ENCODE measurements at places on chromosomes 7 and 10.

DNA sequence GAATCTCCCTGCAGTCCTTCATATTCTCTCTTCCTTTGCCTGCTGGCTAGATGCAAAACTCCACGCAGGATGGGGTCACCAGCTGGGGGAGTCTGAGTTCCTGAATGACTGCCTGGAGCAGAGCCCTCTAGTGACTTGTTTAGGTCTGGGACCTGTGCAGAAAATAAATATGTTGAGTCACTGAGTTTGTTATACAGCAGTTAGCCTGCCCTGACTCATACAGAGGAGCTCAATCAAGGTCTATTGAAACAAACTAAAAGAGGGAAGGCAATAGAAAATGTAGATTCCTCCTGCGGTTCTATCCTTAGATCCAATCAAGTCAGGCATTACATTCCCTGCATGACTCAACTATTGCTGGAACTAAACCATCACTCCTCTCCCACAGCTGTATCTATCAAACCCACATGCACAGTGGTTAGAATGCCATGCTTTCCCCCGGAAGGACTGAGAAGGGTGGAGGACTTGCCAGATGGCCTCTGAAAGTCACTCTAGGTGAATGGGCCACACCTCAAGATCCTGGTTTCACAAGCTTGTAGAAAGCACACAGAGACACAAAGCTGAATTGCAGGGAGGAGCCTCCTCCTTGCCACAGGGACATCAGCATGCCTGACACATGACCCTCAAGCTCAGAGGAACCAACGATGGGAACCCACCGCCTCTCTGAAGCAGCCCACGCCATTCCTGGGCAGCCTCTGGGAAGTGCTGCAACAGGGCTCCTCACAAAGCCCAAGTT lies 73.9 kb downstream of the SH3PXD2A start:
- DNase-seq, result no peak

DNA sequence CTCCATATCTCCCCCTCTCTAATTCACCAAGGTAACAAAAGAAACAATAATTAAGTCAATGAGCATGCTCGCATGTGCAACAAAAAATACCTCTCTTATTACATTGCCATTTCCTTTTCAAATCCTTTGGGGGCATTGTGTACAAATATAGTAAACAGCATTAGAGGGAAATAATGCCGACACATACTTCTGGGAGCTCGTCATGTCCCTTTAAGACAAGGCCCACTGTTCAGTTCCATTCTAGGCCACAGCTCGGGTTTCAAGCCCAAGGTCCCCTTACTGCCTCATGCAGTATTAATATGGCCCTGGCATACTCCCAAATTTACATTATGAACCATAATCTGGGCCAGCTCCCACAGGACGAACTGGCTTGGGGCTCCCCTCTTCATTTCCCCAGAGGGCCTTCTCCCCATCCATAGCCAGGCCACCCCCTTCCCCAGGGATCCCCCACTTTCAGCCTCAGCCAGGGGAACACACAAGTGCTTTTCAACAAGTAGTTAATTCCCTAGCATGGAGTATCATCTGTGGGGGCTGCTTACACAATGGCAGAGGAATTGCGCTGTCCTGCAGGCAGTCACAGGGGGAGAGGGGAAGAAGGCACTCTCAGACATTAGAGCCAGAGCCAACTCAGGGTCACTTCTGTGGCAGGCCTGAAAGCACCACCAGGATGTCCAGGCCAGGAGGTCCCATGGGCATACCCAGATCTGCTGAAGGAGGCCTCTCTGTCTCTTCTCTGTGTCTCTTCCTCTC lies 110.6 kb downstream of the KCNMA1 start:
- DNase-seq, result no peak

DNA sequence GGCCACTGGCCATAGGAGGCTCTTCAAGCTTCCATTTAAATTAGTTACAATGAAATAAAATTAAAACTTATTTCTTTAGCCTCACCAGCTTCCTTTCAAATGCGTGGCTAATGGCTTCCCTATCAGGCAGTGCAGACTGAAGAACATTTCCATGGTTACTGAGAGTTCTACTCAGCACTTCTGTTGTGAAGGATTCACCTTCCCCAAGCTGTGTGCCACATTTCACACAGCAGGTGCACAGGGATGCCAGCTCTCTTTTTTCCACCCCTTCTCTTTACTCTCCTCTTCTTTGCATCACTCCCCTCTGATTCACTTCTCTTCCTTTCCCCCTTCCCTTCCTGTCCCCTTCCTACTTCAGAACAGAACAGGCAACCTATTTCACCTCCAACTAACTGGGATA lies 833 bp downstream of the GDF2 start:
- no peak for DNase-seq

DNA sequence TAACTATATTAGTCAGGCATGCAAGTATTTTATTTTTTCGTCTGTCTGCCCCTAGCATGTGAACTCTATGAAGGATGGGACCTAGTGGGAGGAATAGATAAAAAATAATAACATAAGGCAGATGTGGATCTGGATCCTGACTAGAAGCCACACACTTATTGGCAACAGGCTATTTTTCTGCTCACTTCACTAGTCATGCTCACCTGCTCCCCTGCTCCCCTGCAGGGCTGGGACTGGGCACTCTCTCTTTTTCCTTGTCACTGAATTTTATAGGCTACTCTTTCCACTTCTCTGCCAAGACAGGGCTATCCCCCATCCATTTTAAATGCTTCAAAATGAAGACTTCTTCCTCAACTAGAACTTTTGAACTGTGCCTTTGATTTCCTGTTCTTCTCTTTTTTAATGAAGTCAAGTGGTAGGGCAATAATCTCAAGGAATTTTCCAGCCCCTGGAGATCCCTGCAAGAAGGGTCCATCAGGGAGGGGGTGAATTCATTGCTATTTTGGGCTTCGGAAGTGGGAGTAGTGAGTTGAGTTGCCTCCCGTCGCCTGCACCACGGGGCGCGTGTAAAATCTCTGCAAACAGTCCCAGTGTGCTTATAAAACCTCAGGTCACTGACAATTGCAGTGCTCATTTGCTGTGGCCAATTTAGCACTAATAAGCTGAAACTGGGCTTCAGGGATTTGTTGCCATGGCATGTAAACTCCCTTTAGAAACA lies 156.7 kb upstream of the NPVF start:
- DNase-seq, result no peak

DNA sequence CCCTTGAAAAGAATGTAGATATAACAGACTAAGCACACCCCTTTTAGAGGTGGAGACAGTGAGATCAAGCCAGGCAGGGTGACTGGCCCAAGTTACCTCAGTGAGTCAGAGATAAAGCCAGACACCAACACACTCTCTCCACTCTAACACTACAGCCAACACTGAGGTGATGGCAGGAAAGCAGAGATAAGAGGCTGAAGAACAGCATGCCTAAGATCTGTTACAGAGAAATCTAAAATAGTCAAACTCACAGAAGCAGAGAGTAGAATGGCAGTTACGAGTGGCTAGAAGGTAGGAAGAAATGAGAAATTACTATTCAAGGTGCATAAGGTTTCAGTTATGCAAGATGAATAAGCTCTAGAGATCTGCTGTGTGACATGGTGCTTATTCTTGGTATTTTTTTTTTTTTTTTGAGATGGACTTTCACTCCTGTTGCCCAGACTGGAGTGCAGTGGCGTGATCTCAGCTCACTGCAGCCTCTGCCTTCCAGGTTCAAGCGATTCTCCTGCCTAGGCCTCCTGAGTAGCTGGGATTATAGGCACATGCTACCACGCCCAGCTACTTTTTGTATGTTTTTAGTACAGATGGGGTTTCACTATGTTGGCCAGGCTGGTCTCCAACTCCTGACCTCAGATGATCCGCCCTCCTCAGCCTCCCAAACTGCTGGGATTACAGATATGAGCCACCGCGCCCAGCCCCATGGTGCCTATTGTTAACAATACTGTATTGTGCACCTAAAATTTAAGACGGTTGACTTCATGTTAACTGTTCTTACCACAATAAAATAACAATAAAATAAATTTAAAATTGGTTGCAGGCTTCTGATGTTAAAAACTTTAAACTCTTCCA lies 28.7 kb downstream of the ICA1 start:
- no peak for DNase-seq

- DNase-seq, result no peak
Measured at GRCh38 chr10:25725917-25726716, 207.9 kb upstream of the MYO3A start.

GRCh38 chr7:37511915-37512314 lies 63.3 kb upstream of the ELMO1 start:
- DNase-seq, result no peak

GRCh38 chr7:150978126-150978789 lies at the start of gene KCNH2:
Gene KCNH2, minus strand, starts transcription at chr7:150978321. Its CDS starts 408 bp downstream, at chr7:150977913.
- no peak for DNase-seq

- no peak for DNase-seq
Measured at GRCh38 chr7:118948508-118948907, 724.0 kb downstream of the ANKRD7 start.

- no peak for DNase-seq
Measured at GRCh38 chr7:94431619-94432280, 37.1 kb downstream of the COL1A2 start.

- DNase-seq, result no peak
Measured at GRCh38 chr10:121080281-121080891, 229.2 kb downstream of the WDR11 start.

DNA sequence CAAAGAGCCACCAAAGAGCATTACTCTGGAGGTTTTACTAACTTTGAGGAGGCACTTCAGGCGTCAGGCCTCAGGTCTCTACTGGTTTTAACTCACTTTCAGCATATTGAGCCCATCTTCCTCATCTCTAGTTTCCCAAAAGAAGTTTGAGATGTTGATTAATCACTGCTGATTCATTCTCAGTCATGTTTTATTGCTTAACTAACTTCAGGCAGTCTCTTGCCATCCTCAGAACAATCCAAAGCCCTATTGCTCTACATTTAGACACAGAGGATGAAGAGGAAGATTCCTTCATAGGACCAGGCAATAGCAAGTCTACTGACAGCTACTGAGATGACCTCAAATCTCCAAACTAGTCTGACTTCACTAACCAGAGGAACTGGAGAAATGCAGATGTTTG lies 39.1 kb upstream of the BET1 start:
- no peak for DNase-seq

GRCh38 chr10:33712825-33713224 lies 378.4 kb upstream of the NRP1 start:
- DNase-seq, result no peak

DNA sequence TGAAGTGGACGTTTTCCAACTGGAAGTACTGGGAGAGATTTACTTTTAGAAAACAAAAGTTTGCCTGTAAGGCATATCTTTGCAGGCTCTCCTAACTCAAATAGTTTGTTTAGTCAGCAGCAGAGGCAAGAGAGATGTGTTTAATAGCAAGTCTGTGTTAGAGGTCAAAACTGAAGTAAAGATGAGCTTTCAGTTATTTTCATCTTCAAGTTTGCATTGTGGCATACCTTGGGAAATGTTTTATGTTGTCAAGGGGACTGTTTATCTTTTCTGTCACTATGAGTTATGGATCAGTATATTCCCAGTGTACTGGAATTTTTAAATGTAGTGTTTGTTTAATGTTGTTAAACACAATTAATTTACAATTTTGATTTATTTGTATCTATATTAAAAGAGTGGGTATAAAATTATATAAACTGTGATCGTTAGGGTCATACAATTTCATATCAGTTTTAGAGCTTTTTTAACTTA lies 169.7 kb upstream of the PPP1R3A start:
- no peak for DNase-seq

GRCh38 chr7:92255308-92255707 lies 9.5 kb downstream of the ANKIB1 start:
- DNase-seq, result peak; percentile 20

DNA sequence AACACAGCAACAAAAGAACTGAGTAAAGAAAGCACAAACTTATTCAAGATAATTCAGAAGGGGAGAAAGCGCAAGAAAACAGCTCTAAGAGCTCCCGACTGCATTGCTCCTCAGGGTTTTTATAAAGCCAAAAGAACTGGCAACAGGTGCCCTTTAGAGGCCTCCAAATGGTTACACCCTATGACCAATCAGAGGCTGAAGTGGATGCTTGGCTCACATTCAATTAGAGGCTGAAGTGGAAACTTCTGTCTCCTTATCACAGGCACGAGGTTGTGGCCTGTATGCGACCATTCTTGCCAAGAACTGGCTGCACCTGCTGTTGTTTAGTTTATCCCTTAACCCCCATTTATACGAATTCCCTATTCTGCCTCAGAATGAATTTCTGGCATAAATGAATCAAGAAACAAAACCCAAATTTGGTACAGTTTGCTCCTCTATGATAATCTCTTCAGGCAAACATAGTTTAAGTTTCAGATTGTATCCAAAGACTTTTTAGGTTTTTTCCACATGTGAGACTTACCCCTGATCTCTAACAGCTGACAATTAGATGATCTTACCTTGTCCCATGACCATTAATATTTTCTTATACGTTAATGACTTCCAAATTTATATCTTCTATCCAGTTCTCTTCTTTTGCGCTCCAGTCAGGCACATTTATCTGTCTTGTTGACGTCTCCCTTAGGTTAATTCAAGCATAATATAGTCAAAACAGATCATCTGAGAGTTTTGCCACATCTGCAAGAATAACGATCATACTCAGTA lies 504.8 kb downstream of the NXPH1 start:
- DNase-seq, result no peak

GRCh38 chr10:65950075-65950474 lies 975.8 kb upstream of the LRRTM3 start:
- no peak for DNase-seq

- peak; percentile 62 for DNase-seq
Measured at GRCh38 chr7:32164341-32164996, 94.3 kb upstream of the PDE1C start.

DNA sequence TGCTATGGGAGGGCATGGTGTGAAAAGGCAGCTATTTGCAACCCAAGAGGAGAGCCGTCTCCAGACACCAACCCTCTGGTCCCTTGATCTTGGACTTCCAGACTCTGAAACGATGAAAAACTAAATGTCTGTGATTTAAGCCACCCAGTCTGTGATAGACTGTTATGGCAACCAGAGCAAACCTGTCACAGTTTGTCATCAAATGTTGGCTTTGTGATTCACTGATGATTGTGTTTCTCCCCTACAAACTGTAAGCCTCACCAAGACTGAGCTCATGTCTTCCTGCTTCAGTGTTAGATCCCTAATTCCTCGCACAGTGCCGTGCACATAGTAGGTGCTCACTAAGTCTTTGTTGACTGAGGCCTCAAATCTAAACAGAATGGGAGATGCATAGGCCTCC lies 224.6 kb upstream of the PITRM1 start:
- no peak for DNase-seq

DNA sequence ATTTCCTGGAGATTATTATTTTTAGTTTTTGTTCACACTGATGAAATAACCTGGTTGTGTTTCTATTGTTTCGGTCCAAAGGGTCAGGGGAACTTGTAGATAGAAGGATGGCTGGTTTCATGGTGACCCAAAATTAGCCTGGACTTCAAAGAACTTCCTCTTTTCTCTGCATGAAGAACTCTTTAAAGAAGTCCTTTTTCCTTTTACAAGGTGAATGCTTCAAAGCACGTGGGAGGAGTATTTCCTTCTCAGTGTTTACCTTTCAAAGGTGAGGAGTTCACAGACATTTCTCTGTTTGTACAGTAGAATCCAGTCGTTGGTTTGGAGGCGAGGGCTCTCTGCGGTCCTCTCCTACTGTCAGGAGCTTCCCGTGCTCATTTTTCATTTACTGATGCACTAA lies 561.7 kb downstream of the GATA3 start:
- no peak for DNase-seq

DNA sequence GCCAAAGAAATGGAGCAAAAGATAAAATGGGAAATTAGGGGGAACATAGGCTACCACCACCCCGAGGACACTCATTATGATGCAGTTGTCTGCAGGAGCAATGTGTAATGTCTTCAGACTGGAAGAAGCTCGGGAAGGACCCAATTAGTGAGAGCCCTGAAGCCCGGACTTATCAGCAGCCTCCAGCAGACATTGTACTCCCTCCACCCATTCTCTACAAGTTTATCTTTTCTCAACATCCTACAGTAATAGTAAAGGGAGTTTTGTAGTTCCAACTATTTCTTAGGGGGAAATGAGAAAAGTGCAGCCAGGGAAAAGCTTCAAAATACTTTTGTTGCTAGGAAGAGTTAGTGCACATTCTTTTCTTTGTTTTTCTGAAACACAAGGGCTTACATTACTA lies 657.3 kb upstream of the COBL start:
- no peak for DNase-seq
